Panc1 (cell line): ENCODE measurements at places on chromosomes 3 and 15. TPM values are rescaled to one million over a fixed set of nuclear protein-coding genes. Genes with fewer than 3 reads are reported as not detected.

- DNase-seq: no peak
Observed at GRCh38 chr3:170277833-170278580, 55.8 kb downstream of the PRKCI start.

DNA sequence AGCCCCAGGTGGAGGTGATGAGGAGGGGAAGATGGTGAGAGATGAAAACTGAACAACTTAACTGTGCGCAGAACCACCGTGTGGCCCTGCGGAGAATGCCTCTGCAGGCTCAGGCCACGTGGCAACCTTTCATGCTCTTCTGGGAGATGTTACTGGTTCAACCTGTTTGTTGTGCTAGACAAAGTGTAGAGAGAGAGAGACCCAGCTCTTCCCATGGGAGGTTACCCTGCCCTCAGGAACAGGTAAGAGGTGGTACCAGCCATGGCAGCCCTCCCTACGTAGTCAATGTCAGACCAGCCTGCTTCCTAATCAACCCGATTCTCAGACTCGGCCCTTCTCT lies 37.0 kb upstream of the HACD2 start:
- DNase-seq: no peak

DNA sequence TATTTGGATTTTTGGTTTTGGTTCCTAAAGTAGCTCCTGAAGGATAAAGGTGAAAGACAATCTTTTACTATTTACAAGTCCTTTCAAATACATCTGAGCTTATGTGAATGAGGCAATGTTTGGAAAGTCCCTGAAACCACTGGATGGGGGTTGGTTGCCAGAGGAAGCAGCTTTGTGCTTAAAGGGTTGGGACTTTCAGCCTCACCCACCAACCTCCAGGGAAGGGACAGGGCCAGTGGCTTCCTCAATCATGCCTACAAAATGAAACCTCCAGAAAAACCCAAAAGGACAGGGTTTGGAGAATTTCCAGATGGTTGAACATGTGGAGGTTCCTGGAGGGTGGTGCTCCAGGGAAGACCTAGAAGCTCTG lies 20.9 kb upstream of the ABHD17C start:
- DNase-seq: no peak

DNA sequence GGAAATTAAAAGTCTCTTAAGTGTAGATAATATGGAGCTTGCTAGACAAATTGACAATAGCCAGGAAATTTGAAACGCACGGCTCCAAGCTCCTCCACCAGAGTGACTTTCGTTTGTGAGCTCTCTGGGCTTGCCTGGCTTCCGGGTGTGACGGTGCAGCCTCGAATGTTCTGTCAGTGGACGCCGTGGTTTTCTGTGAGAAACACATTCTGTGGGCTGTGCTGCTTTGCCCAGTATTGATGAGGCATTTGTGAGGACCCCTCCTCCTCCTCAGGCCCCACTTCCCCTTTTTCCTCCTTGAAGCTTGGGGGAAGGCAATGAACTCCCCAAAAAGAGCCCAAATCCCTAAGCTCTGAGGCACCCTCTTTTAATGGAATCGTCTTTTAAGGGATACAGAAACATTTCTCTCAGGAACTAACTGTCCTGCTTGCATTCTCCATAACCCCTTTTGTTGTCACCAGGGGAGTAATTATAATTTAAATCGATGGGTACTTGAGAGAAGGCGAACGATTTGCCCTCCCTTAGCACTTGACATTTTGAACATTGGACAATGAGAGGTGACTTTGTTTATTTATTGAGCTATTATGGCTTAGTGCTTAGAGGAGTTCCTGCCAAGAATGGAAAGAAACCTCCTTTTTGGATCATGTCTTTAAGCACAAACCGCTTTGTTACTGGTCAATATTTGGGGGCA lies 40.8 kb downstream of the POLR2M start:
- no peak for DNase-seq

Gene COL6A6
- not detected for total RNA-seq

Gene DNASE1L3
- not detected for total RNA-seq

Gene P2RY1
- 0.08 TPM for total RNA-seq

Gene NRG4
- 0.39 TPM for total RNA-seq
